ENCODE measurements at places on chromosomes 2 and 18. TPM values are rescaled to one million over a fixed set of nuclear protein-coding genes. Genes with fewer than 3 reads are reported as not detected.

Gene CAVIN2
- 16.4 TPM for total RNA-seq

Gene DSG3
- total RNA-seq, result 68.5 TPM

Gene EPAS1
- total RNA-seq, result 200 TPM

Gene SLC1A4
- 29.6 TPM for total RNA-seq

DNA sequence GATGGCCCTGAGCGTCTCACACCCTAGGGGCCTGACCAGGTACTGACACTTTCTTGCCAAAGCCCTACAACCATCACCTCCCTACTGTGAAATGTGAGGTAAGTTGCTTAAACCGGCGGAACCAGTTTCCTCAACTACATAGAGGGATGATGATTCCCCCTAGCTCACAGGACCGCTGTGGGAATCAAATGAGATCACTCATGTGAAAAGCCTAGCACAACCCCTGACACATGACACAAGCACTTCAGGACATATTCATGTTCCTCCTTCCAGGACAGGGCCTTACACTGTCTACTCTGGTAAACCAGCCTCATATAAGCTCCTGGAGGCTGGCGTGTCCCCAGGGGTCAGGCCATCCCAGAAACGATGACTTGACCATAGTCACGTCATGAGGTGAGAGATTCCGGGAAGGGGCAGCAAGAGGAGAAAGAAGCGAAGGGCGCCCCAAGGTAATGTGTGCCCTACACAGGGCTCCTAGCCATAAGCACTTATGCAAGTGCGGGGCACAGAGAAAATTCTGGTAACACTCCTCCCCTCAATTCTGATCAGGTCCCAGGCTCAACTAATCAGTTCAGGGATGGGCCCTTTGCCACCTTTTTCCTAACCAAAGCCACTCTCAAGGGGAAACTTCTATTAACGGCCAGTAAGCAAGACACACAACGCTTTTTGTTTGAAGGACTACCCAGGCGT is 49.5 kb downstream of the C2orf42 start:
- peak; percentile 33 for DNase-seq

GRCh38 chr2:169082995-169083394 is 13.6 kb downstream of the DHRS9 start:
- DNase-seq, result no peak

DNA sequence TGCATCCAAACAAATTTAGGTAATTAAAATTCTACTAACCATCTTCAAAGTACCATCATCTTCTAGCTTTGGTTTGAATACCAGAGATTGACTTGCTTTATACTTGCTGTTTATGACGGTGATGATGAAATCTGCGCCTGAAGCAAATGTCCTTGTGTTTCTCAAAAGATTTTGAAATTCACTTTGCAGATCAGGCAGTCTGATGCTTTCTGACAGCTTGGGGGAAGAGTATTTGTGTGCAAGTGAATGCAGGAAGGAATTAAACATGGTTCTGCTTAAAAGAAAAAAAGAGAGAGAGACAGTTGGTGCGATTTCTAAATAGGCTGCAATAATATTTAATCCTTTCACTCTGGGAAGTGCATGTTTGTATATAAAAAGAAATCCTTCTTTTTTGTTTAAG is 29.6 kb downstream of the CSRNP3 start:
- peak; percentile 5 for DNase-seq

GRCh38 chr2:86768189-86768949 is 22.3 kb downstream of the CD8A start:
- DNase-seq, result no peak

DNA sequence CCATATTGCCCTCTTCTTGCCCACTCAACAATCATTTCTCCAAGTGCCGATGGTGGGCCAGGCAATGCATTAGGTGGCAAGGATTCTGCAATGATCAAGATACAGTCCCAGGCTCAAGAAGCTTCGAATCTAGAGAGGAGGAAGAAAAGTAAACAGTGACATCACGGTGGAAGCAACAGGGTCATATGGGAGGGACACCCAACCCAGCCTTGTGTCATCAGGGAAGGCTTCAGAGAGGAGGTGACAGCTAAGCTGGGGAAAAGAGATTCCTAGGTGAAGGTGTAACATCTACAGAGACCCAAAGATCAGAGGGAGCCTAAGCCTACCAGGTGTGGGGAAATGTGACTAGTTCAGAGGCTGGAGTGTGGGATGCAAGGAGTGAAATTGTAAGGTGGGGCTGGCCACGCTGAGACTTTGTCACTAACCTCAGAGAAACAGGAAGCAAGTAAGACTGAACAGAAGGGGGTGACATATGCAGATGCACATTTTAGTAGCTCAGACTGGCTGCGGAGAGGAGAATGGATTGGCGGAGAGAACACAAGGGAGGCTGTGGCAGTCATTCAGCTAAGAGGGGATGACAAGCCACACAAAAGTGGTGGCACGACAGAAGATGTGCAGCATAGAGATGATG is 104.9 kb downstream of the ANKRD44 start:
- no peak for DNase-seq

- no peak for DNase-seq
Observed at GRCh38 chr2:64504774-64505720, 19.1 kb upstream of the AFTPH start.

DNA sequence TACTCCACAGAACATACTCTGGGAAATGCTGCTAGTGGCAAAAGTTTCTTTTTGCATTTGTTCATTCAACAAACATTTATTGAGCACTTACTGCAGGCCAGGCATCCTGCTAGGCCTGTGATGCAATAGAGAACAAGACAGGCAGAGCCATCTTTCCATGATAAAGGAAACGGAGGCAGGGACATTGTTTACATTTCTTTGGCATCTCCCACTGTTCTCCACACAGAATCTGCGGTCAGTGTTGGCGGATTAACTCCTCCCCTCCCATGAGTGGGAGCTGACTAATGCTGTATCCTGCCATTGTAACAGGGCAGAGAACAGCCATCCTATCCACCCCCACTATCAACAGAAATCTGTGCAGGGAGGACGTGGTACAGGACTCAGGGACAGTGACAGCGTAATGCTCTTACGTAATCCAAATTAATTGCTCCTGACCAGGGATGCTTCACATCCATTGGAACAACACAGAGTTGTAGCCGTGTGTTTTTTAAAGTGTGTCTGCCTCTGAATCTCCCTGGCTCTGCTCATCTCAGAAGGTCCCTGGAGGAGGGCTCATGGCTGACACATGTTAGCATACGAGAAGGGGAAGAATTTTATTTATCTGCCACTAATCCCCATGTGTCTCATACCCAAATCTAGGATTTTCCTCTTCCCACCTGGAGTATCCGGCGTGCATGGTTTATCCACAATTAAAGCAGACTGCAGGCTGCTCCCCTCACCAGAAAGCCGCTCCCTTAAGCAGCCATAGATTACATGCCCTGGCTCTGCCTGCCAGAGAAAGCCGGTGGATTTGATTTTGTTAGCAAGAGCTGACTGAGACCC is 32.3 kb downstream of the STEAP3 start:
- peak; percentile 96 for DNase-seq

DNA sequence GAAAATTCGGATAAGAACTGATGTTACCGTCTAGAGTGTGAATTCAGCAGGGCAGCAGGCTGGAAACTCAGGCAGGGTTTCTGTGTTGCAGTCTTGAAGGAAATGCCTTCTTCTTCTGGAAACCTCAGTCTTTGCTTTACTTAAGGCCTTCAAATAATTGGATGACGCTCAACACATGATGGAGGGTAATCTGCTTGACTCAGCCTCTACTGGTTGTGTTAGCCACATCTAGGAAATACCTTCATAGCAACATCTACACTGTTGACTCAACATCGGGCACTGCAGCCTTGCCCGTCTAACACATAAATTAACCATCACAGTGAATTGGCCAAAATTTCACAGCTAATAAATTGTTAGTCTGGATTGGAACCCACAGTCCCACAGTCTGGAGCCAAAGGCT is 37.2 kb downstream of the YPEL5 start:
- DNase-seq, result no peak

DNA sequence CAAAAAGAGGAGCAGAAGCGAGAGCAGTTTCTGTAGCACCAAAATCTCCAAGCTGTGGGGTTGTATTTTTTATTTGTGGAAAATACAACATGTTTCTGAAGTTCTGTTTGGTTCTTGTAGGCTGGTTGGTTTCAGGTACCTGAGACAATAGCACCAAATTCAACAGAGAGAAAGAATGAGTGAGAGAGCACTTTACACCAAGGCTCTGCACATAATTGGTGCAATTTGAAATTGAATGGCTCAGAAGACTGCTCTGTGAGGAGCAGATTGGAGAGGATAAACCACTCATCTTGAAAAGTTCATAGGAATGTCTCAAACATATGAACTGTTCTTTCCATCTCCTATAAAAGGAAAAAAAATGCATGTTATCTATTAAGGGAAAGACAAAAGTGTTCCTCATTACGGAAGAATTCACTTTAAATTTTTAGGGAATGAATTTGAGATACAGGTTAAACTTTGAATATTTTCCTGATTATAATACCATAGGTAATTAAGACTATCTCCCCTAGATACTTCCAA is 175.1 kb downstream of the ATAD2B start:
- DNase-seq, result no peak

DNA sequence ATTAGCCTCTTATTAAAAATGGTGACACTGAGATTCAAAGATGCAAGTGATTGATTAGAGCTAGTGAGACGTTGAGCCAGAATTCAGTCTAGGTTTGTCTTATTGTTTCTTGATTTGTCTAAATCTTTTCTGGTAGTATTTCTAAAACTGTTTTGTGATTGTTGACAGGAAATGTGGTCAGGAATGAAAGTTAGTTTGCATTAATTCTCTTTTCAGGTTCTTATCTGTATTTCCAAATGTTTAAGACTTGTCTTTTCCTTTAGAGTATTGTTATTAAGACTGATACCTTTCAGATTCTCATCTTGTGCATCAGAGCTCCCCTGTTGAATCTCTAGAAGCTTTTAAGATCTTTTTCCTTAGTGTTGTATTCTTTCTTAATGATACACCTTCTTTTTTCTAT is 89.3 kb downstream of the MBD5 start:
- DNase-seq, result no peak
